Immature natural killer cell (primary cell): ENCODE measurements at places on chromosomes 3 and 15. TPM values are rescaled to one million over a fixed set of nuclear protein-coding genes. Genes with fewer than 3 reads are reported as not detected.

Gene FGF7
- polyA plus RNA-seq = not detected

- DNase-seq = no peak
Observed at GRCh38 chr3:135157045-135157740, 362.1 kb downstream of the EPHB1 start.

DNA sequence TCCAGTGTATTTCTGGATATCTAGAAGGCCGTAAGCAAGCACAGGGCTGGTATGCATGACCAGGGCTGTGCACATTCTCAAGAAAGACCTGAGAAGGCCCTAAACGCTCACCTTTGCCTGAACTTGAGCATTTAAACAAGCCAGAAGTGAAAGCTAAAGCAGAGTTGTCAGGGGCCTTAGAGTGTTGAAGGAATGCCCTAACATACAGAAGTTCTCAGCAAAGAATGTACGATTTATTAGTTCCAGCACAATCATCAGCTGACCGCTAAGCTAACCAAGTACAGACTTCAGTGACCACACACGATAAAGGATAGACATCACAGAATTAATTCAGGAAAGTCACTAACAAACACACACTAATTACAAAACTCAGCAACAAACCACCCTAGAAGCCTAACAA lies 8.7 kb downstream of the HLTF start:
- DNase-seq = no peak

Gene PP2D1
- 0.91 TPM for polyA plus RNA-seq

DNA sequence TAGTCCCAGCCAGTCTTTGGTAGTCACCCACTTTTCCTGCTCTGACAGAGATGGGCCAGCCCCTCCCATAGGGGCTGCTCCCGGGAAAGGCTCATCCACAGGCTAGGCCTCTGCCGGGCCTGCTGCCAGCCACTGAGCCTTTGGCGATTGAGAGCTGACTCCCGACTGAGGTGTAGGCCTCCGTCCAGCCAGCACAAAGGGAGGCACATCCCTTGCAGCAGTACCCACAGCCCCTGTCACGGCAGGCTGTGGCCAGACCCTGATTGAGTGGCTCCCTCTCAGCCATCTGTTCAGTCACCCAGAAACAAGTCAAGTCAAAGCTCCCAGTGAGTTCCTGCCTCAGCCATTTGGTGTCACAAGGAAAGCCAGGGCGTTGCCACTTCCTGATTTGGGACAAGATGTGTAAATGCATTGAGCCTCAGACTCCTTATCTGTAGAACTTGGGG lies 6.2 kb upstream of the PAK6 start:
- no peak for DNase-seq

- no peak for DNase-seq
Observed at GRCh38 chr3:155885292-155885691, 14.8 kb downstream of the GMPS start.

DNA sequence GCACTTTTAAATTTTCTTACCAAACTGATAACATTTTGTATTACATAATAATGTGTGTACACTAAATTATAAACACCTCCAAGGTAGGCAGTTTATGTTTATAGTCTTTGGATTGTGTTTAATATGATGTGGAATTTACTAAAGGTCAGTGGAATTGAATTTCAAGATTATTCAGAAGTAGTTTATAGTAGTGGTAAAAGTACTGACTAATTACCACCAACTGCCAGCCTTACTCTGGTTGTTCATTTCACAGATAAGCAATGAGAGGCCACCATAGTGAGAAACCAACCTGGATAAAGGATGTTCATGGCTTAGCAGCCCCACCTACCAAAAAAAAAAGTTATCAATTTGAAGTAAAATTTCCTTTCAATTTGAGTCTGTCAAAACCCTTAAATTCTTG lies 54.0 kb upstream of the EIF5A2 start:
- DNase-seq = no peak

GRCh38 chr15:81176291-81176893 lies 20.3 kb upstream of the IL16 start:
- no peak for DNase-seq

GRCh38 chr3:106620646-106621045 lies 751.8 kb upstream of the CBLB start:
- no peak for DNase-seq

DNA sequence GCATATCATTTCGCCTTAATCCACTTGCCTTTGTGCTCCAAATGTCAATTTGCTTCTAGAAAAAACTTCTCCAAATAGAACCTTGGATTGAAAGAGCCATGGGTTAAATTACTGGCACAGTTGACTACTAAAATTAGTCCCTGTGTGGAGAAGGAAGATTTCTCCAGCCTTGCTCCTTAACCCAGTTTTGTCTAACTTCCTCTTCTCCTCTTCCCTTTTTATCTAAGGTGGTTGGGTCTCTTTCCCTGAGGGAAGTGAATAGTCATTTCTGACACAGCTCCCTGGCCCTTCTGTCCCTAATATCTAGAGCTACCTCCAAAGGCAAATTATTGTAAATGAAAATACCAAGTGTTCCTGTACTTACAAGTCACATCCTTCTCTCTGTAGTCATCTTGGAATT lies 527.9 kb upstream of the TBL1XR1 start:
- no peak for DNase-seq
